ENCODE measurements at places on chromosomes 6 and 20.

DNA sequence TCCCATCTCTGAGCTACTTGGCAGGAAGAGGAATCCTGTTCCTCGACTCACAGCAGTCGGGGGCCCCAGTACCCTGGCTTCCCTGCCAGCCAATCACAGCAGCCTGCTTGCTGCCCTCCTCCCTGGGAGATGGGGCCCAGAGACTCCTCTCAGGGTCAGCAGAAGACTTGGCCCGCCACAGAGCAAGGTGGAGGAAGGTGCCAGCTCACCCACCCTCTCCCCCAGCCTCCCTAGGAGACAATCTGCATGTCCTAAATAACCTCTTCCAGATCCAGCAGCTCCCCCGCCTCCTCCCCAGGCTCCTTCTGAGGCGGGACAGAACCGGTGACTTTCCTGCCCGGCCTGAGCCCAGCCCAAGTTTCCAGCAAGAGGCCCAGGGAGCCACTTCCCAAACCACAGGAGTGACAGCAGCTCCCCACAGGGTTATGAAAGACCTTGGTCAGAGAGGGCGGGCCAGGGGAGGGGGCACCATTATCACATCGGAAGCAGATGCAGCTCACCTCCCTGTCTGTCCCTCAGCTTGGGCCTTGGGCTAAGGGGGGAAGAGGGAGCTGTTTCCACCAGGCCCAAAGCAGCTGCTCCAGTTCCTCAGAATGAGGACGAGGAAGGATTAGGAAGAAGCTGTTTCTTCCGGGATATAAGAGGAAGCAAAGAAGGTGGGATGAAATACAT is 2.3 kb downstream of the CCND3 start:
- DNase-seq: peak; percentile 29

DNA sequence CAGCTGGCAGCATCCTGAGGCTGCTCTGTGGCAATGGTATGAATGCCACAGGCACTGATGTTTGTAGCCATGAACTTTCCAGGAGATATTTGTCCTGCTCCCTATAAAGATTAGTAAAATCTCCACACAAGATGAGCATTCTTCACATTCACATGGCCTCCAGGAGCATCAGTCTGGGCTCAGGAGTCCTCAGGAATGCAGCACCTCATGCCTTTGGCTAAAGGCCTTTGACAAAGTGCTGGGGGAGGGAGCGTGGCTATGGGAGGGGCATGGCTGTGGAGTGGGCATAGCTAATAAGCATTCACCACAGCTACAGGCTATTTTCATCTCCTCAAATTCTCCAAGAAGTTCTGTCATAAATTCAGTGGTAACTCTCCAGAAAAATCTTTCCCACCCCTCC is 90.5 kb upstream of the LY86 start:
- DNase-seq: no peak

DNA sequence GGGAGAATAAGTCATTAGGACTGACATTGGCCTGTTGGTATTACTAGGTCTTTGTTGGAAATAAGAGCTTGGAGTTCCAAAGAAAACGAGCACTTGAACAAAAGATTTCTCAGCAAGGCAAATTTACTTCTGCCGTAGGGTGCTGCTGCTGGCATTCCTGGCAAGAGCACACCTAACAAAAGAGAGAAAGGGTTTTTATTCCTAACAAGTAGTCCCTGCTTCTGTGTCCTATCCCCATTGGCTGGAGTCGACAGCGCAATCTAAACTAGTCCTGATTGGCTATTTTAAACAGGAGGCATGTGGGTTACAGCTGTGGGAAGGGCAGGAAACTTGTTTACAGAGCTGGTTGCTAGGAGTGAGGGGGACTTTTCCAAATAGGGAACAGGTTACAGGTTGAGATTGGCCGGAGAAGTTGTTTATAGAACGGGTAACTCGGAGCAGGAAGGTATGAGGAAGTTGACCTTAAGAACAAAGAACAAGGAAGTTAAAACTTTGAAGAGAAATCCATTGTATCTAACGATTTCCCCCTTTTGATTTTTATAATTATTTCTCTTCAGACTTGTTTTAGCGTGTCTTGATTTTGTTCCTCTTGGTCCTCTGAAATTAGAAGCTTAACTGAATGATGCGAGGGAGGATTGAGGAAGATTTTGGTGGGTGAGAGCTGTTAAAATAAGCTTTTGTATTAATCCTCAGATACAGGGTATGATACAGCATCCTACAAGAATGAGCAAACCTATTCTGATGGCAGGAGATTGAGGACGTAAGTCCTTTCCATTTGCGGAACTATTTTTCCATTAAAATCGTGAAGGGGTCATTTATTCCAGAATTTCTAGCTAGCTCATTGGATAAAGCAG is 3.4 kb upstream of the ZNFX1 start:
- DNase-seq: peak; percentile 30

DNA sequence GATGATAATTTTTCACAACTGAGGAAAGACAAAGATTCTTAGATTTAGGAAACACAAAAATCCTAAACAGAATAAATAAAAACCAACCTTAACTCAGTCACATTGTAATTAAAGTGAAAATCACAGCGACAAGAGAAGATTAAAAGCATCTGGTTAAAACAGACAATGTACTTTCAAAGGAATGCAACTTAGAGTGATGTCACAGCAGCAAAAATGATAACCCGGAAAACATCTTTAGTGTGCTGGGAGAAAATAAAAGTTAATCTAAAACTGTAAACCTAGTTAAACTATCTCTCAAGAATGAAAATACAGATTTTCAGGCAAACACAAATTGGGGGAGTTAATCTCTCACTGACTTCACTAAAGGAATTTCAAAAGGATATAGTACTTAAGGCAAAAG is 76.8 kb upstream of the OGFRL1 start:
- no peak for DNase-seq

DNA sequence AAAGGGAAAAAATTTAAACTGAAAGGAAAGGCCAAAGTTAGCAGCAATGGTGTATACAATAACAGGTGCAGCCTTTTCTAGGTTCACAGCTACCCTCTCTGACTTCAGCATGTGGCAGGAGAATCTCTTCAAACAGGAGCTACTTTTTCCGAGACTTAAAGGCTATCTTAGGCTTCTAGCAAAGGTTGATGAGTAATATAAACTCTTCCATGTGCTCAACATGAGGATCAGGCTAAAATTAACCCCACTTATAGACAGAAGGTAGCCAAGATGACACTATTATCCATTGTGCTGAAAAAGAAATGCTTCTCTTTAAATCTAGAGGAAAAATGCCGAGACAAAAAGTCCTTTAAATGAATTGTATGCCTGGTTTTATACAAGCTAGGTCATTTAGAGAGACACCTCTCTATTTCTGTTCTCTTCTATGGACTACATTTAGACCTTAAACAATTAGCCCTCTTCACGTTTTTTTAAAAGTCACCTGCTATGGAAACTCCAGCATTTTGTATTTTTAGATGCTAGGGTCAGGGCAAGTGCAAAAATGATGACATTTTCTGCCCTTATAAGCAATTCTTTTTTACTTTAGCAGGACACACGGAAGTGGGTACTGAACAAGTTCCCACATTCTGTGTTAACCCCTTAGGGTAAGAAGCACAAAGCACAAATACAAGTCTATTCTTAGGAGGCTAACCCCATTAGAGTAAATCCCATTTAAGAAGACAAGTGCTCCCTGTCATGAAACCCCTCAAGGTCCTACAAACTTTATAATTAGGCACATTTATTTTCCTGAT is 216.8 kb upstream of the CITED2 start:
- no peak for DNase-seq

DNA sequence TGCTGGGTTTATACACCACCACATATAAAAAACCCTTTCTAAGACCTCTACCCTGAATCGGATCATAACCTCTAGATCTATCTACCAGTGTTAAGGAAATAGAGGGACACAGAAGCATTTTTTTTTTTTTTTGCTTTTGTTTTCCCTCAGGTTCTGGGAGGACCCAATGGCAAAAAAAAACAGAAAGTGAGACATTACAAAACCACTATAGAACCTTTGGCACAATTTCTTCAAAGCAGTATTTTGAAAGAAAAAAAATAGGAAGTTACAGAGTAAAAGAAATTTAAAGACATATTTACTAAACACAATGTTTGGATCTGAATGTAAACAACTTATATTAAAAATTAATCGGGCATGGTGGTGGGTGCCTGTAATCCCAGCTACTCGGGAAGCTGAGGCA is 1258.7 kb upstream of the GJE1 start:
- no peak for DNase-seq

GRCh38 chr6:113651120-113651519 is 206.0 kb upstream of the MARCKS start:
- no peak for DNase-seq

DNA sequence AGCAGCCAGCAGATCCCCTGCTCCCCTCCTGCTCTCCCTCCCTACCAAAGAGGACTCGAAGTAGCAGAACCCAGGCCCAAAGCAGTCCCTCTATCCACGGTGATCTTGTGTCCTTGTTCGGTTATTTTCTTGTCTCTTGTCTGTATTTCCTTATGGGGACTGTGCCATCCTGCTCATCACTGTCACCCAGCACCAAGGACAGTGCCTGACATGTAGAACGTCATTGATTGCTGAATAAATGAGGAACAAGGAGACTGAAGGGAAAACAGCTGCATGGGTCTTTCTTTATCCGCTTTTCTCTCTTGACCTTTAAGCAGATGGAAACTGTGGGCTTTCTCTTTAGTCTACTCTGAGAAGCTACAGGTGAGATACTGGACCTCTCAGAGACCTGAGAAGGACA is 29.4 kb upstream of the ZNF831 start:
- DNase-seq: no peak

GRCh38 chr6:6764764-6765434 is 176.4 kb downstream of the LY86 start:
- DNase-seq: no peak

- no peak for DNase-seq
Measured at GRCh38 chr20:22814471-22815205, 220.5 kb upstream of the SSTR4 start.

GRCh38 chr20:45229264-45230056 is 8.3 kb downstream of the SEMG2 start:
- DNase-seq: peak; percentile 51

- DNase-seq: peak; percentile 58
Measured at GRCh38 chr20:49699200-49699992, 14.3 kb downstream of the B4GALT5 start.

DNA sequence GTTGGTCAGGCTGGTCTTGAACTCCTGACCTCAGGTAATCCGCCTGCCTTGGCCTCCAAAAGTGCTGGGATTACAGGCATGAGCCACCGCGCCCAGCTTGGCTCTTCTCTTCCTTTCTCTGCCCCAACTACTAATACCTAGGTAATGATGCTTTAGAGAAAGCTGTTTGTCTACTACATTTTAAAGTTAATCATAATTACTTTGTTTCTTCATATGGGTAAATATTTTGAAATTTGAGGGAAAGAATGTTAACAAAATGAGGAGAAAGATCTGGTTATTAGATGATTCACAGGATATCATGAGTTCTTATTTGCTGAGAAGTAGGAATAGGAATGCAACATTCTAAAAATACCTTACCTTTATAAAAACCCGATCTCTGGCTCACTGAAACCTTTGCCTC is 18.4 kb upstream of the PTPRK start:
- no peak for DNase-seq

DNA sequence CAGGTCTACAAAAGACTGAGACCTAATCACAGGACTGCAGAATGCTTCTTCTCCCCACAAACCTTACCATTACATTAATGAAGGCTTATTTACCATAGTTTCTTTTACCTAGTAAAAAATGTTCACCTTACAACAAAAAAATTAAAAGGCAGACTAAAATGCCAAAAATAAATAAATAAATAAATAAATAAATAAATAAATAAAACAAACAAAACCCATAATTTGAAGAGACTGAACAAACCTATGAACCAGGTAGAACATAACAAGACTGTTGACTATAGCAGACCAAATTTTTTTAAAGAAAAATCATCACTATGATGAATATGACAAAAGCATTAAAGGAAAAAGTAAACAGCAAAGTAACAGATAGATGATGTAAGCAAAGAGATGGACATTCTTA is 946.3 kb downstream of the EPHA7 start:
- no peak for DNase-seq

GRCh38 chr6:17022604-17023003 is 79.2 kb upstream of the STMND1 start:
- DNase-seq: no peak

DNA sequence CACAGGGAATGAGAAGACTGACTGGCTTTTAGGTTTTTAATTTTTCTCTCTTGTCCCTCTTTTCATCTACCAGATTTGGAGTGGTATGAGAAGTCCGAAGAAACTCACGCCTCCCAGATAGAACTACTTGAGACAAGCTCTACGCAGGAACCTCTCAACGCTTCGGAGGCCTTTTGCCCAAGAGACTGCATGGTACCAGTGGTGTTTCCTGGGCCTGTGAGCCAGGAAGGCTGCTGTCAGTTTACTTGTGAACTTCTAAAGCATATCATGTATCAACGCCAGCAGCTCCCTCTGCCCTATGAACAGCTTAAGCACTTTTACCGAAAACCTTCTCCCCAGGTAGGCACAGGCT is 644 bp downstream of the MAD2L1BP start:
- peak; percentile 9 for DNase-seq

- DNase-seq: no peak
Measured at GRCh38 chr6:136039185-136039584, 187.7 kb downstream of the PDE7B start.

- no peak for DNase-seq
Measured at GRCh38 chr6:25248123-25248522, 31.1 kb upstream of the CARMIL1 start.

GRCh38 chr20:58401162-58401561 is 12.1 kb downstream of the VAPB start:
- no peak for DNase-seq

DNA sequence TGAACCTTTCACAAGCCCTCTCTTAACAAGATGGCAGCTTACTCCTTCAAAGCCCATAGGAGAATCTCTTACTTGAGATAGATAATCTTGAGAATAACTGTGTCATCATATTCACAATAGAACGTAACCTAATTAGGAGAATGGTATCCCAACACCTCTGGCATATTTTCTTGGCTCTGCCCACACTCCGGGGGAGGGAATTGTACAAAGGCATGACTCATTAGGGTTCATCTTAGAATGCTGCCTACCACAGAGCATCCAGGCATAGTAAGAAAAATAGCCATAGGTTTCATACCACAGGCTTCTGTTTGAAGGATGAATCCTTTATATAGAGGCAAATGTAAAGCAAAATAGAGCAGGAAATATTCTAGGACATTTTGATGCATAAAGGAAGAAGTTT is 1100.6 kb upstream of the CITED2 start:
- DNase-seq: no peak

GRCh38 chr20:18587665-18588573 is at the start of gene DTD1:
DTD1 (plus strand) TSS chr20:18588054; CDS start chr20:18588073, 19 bp downstream.
- peak; percentile 88 for DNase-seq

DNA sequence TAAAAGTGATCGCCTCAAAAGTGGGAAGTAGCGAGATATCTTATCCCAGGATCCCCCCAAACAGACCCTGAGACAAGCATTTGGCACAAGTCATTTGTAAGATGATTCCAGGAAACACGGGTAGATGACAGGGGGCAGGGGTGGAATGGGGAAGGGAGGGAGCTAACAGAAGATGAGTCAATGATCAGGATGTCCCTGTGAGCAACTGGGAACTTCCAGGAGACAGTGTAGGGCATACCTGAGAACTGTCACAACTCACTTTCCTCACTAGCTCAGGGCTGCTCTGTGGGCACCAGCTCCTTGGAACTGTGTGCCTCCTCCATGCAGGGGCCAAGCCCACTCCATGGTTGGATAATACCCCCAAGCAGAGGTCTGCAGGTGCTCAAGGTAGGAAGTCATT is 38.5 kb upstream of the VSX1 start:
- DNase-seq: no peak

Measured in stimulated activated CD4-positive, alpha-beta T cell treated with anti-CD3 and anti-CD28 coated beads, Interleukin-4, amount 100 ng/mL, for 24 hours (primary cell).